ENCODE measurements at places on chromosomes 6 and 20.

GRCh38 chr6:16446273-16446672, 207.9 kb downstream of the GMPR start:
- DNase-seq, result no peak

DNA sequence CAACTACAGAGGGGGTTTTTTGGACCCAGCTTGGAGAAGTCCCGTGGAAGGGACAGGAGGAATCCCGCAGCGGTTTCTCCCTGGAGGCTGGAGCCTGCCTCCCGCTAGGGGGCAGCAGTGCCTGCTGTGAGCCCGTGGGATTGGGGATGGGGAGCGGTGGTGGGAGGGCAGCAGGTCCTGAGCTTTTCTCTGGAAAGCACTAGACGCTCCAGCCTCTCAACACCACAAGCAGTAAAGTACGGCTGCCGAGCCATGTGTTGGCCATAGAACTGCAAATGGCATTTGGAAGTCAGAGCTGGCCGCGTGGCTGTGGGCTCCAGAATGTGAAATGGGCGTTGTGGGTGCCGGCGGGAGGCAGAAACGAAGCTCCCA, 47.8 kb downstream of the GMPR start:
- DNase-seq, result no peak

GRCh38 chr6:56688521-56688920, 45.8 kb upstream of the DST start:
- DNase-seq, result no peak

GRCh38 chr6:51045548-51045947, 226.9 kb downstream of the TFAP2B start:
- no peak for DNase-seq

DNA sequence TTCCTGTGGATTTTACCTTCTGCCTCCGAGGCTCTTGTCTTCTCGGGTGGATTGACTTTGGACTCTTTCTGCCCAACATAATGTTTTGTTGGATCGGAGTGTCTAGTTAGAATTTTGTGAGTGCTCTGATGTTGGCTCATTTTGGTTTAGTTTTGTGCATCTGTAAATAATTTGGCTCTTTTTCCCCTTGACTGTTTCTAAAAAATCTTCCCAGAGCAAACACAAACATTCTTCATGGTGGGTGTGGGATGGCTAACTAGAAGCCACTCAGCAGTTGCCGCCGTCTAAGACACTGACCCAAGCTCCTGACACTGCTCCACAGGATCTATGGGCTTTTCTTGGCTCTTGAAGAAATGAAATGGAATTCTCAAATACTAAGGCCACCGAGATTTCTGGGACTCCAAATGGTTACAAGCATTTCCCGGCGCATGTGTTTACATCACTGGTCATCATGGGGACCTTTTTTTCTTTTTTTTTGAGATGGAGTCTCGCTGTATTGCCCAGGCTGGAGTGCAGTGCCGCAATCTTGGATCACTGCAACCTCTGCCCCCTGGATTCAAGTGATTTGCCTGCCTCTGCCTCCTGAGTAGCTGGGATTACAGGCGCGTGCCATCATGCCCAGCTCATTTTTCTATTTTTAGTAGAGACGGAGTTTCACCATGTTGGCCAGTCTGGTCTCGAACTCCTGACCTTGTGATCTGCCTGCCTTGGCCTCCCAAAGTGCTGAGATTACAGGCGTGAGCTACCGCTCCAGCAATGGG, 92.0 kb upstream of the FRMD1 start:
- no peak for DNase-seq

DNA sequence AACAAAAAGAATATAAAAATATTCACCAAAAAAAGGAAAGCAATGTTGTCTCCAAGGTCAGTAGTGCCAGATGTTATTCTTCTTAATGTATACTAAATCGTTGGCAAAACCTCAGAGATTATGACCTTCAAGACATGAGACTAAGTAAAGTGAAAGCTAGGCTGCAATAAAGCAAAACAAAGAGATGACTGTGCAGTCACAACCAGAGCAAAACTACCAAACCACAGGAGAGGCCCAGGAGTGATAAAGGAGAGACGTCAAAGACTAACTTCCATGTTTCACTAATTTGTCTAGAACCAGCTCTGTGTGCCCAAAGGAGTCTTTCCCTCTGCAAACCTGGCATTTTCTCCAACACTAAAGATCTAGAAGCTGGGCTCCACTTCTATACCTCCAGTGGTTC, 155.9 kb upstream of the POU3F2 start:
- DNase-seq, result no peak

GRCh38 chr6:46338131-46338530, 153.1 kb downstream of the RCAN2 start:
- DNase-seq, result no peak

GRCh38 chr6:9896806-9897205, 518.1 kb downstream of the TFAP2A start:
- no peak for DNase-seq

DNA sequence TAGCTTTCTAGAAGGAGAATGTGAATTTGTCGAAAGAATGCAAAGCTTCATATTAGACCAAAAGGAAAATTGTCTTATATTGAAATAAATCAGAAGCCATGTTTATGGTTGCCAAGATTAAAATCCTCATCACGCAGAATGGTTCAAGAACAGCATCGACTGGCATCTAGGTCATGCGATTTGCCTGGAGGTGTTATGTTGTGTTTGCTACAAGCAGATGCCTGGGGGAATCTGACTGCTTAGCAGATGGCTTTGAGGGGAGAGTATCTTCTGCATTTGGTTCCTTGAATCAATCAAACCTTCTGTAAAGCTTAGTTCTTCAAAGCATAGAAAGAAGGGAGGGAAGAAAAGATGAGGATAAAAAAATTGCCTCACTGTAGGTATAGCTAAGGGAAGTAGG, 585.8 kb downstream of the QKI start:
- DNase-seq, result no peak

DNA sequence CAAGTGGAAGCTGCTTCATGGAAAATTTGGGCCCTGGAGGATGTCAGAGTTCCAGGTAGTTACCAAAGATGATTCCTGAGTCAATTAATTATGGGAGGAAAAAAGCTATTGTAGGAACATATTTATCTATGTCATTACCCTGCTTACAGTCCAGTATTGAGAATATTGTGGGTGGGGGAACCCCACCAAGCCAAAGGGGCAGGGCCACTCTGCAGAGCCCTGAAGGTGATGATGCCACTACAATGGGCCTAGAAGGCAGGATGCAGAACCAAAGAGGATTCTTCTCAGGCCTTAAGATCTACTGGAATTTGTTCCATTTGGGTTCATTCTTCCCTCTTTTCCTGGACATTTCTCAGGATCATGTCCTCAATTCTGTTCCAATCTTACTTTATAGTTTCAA, 375.2 kb upstream of the MARCKS start:
- DNase-seq, result no peak
